ENCODE measurements at places on chromosomes 1 and 21.

DNA sequence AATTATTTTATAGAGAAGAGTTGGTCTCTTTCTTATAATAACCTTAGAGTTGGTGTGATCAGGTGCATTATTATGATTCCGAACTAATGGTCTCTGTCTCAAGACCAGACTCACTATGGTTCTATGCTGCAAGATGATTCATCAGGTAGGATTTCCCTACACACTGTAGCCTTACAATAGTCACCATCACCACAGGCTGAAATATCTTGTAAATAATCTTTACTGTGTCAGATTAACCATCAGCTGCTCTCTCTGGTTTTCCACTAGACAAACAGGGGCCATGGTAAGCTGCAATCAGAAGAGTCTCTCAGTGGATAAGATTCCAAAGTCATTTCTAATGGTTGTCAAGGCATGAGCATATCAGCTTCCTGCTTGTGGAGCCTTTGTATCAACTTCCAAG, 4.4 kb upstream of the GBP4 start:
- no peak for DNase-seq

DNA sequence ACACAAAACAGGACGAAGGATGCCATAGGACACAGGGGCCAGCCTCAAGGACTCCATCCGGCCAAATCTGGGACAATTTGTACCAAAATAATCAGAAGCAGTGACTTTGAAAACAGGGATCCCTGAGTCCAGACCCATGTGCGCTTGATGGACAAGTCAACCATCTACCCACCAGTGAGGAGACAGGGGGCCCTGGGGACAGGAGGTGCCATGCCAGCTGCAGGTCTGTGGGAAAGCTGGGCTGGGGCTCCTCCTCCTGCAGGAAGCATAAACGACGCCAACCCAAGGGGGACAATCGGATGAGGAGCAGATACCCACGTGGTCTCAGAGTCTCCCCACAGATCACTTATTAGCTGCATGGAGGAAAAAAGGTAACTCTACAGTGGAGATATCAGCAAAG, 50.6 kb downstream of the NPHP4 start:
- DNase-seq: no peak

GRCh38 chr1:104702731-104703130, 953.0 kb downstream of the AMY1C start:
- no peak for DNase-seq

- no peak for DNase-seq
These were observed 155.3 kb upstream of the PKN2 start for GRCh38 chr1:88528792-88529191.

- DNase-seq: no peak
These were observed 38.8 kb upstream of the STMN1 start for GRCh38 chr1:25944986-25945385.

GRCh38 chr1:68173283-68173935, 58.9 kb downstream of the WLS start:
- no peak for DNase-seq

DNA sequence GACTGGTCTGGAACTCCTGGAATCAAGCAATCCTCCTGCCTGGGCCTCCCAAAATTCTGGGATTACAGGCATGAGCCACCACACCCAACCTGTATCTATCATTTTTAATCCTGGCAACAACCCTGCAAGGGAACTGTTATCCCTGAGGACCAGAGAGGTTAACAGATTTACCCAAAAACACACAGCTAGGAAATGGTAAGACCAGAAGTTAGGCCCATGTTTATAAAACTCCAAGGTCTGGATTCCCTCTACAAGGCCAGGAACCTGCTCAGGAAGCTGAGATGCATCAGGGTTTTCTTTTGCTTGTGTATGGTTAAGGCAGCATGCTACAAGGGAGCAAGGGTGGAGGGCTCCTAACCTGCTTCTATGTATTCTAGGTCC, 17.8 kb upstream of the TTC39A start:
- no peak for DNase-seq

DNA sequence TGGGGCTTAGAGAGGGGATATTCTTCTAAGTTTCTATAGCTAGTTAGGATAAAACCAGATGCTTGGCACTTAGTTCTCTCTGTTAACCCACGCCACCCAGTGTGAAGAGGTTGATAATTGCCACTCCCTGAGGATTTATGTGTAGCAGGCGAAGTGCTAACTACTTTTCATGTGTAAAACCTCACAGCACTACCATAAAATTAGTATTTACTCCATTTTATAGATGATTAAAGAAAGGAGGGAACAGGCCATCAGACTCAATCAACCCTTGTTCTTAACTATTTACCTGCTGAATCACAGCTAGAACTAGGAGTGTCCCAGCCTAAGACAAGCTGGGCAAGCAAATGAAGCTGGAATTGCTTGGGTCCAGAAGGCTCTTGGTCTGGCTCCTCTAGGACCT, 8.9 kb downstream of the LIN28A start:
- no peak for DNase-seq

GRCh38 chr1:226548256-226549093, at the start of gene STUM:
STUM (plus strand) TSS chr1:226548764; CDS start chr1:226548905, 141 bp downstream.
- DNase-seq: no peak
